Activated gamma-delta T cell treated with anti-CD3 and anti-CD28 coated beads, Interleukin-2, amount 50 U/mL, for 16 hours (primary cell): ENCODE measurements at places on chromosomes 12 and 14.

DNA sequence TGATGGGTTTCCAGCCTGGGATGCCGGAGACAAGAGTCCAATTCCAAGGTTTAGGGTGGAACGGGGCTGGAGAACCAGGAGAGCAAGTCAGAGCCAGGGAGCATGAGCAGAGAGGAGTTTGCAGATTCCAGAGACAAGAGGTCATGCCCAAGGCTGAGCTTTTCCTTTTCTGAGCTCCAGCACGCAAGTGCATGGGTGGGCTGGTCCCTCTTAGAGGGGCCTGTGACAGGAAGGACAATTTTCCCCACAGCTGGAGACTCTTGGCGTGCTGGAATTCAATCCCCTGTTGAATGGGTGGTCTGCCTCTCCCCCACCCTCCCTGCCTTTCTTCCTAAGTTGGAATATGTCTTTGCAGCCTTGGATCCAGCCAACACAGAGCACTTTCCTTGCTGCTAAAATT is 431.9 kb downstream of the BCL11B start:
- no peak for DNase-seq

- no peak for DNase-seq
Measured at GRCh38 chr12:4111010-4111409, 162.6 kb upstream of the CCND2 start.

DNA sequence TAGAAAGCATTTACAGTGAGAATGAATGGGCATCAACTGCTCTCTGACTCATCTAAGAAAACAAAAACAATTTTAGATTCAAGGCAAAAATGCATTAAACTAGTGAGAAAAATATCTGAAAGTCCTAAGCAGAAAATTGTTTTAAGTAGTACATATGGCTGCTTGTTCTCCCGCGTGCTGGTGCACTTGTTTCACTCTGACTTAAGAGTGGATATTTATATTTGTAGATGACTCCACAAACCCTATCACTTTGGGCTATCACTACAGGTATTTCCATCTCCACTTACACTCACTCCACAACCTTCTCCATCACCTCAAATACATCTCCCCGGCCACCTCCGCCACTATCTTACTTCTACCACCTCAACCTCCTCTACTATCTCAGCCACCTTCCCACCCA is 253.9 kb upstream of the EGLN3 start:
- DNase-seq = no peak

- no peak for DNase-seq
Measured at GRCh38 chr14:37253905-37254304, 56.2 kb downstream of the MIPOL1 start.

- DNase-seq = no peak
Measured at GRCh38 chr14:71271166-71271945, 364.1 kb downstream of the PCNX1 start.

DNA sequence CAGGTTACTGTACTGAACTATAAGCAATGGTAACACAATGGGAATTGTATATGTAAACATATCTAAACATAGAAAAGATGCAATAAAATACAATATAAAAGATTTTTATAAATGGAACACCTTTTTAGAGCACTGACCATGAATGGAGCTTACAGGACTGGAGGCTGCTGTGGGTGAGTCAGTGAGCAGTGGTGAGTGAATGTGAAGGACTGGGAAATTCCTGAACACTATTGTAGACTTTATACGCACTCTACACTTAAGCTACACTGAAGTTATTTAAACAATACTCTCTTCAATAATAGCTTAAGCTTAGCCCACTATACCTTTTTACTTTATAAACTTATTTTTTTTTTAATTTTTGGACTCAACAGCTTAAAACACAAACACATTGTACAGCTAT is 313.5 kb downstream of the KCNC2 start:
- DNase-seq = no peak

DNA sequence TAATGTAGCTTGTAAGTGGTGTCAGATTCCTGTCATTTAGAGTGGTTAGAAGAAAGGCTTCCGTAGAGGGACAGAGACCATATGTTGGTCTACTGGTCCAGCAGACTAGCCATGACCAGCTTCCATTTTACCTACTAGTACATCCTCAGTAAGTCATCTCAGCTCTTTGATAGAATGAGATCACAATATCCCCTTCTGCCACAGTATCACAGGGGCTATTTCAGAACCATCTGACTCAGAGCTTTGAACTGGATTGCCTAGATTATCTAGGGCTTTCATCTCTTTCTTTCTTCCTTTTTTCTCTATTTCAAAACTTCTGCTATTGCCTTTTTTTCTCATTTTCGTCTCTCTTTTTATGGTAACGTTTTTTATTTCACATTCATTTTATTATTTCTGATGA is 4.7 kb downstream of the ZDHHC17 start:
- DNase-seq = no peak

- no peak for DNase-seq
Measured at GRCh38 chr12:117159674-117160073, 30.6 kb downstream of the FBXO21 start.

DNA sequence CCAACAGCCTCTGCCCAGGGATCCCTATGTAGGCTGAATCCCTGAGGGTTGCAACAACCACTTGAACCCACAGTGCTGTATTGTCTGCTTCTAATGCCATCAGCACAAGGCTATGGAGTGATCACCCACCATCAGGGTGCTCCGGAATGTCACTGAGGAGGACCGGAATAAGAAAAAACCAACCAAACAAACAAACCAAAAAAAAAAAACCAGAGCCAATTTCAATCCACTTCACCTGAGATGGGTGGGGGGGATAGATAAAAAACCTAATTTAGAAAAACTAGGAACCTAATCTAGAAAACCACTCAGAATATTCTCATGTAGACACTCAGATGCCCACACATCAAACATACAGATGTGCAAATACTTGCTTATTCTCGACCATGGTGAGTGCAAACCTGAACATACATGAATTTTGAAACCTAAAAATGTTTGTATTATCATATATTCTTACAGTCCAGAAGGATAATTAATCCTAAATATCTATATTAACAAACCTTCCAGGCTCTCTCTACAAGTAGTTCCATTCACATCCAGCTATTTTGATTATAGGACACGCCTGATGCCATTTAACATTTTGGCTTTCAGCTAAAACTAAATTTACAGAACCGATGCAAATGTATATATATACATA is 3.7 kb downstream of the TBX5 start:
- no peak for DNase-seq

DNA sequence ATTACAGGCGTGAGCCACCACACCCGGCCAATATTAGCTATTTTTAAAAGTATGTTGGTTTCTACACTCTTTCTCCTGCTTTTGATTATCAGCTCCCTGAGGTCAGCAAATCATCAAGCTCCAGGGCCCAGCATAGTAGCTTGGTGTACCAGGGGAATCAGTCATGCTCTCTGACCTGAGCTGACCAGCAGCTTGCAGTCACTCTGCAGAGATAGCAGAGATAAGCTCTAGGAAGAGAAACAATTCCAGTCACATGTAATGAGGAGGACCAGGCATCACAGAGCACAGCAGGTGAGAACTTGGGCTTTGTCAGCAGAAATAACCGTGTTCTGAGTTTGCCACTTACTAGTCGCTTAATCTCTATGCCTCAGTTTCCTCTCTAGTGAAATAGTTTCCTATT is 8.5 kb downstream of the PLEKHD1 start:
- no peak for DNase-seq

- DNase-seq = no peak
Measured at GRCh38 chr14:34046799-34047520, 96.1 kb upstream of the EGLN3 start.

DNA sequence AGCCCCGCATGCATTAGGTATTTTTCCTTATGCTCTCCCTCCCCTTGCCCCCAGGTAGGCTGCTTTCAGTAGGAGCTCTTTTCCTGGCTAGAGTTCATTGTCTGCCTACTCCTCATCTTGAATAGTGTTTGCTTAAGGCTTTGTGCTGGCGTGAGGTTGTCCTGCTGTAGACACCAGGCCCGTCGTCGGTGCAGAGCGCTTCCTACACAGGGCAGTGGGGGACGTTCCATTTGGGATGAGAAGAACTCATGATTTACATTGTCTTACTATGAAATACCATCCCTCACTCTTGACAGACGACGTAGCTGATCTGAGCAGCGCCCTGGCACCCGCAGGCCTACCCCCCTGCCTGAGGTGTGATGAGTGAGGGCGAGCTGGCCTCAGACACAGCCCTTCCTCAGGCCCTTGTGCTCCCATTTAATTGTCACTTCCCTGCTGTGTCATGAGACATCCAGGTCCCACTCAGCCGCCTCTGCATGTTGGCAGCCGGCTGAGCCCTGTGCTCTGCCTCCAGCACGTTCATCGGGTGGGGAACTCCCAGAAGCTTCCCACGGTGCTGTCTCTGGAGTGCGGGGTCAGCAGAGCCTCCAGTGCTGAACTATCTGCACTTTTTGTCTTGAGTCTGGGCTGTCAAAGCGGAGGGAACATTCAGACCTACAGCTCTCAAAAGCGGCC is 76.0 kb downstream of the WDR20 start:
- no peak for DNase-seq

GRCh38 chr12:112103758-112104503 is 4.7 kb downstream of the NAA25 start:
- DNase-seq = no peak

- no peak for DNase-seq
Measured at GRCh38 chr12:94790370-94790769, 140.0 kb upstream of the TMCC3 start.

GRCh38 chr12:49556391-49557186 is 11.4 kb downstream of the MCRS1 start:
- DNase-seq = no peak
